Aorta (tissue), 5 donors: ENCODE measurements at places on chromosomes 3 and 15.

DNA sequence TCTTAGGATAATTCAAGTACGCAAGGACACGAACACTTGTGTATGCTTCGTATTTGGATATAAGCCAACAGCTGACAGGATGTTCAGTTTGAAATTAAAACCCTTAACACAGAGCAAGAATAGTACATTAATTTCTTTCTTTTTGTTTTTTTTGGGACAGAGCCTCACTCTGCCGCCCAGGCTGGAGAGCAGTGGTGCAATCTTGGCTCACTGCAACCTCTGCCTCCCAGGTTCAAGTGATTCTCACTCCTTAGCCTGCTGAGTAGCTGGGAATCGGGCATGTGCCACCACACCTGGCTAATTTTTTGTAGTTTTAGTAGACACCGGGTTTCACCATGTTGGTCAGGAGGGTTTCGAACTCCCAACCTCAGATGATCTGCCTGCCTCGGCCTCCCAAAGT is 32.4 kb downstream of the TOMM70 start:
- DNase-seq, result no peak

GRCh38 chr15:52114261-52115055 is 1.9 kb upstream of the BCL2L10 start:
- DNase-seq, result no peak

GRCh38 chr15:72146221-72146620 is 28.0 kb downstream of the SENP8 start:
- DNase-seq, result no peak

DNA sequence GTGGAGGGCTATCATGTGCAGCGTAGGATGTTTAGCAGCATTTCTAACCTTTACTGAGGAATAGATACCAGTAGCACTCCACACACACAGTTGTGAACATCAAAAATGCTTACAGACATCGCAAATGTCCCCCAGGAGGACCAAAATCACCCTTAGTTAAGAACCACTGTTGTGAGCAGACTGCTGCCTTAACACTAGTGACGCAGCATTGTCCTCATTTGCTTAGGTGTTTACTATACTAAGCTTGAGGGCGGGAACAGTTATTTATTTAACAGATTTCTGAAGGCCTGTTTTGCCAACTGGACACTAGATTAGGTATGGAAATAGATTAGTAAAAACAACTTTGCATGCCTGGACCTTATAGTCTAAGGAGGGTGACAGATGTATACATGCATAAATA is 2.3 kb downstream of the PPP2R3A start:
- no peak for DNase-seq

GRCh38 chr3:193813501-193813830 is 220.5 kb downstream of the OPA1 start:
- no peak for DNase-seq

GRCh38 chr3:34568766-34569165 is 770.3 kb downstream of the PDCD6IP start:
- no peak for DNase-seq

GRCh38 chr3:14890476-14890875 is 56.9 kb upstream of the NR2C2 start:
- DNase-seq, result no peak

DNA sequence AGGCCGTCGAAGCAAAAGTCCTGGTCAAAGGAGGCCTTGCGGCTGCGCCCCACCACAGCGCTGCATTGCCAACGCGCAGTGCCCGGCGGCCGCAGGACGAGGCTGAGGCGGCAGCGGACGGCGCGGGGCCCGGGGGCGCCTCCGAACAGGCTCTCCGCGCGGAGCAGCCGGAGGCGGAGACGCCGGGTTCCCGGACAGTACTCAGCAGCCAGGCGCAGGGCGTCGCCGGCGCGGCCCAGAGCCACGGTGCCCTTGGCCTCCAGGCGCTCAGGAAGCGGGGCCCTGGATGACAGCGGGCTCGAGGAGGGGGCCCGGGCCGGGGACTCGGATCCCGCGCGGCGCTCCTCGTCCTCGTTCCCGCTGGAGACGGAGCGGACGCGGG is 1.1 kb downstream of the C2CD4B start:
- DNase-seq, result no peak

DNA sequence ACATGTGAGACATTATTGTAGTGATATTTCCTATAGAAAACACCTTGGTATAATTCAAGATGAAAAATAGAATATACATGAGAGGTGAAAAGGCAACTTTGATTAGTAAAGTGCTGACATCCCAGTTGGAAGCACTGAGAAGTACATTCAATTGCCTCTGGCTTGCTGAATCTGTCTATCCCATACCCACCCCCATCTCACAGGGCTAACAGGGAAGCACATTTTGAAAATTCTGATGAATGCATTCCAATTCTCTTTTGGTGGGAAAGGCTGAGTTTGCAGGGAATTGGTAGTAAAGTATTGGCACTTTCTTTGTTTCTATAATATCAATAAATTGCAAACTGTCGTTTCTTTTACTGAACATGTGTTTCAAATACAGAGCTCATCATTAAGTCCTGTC is 122.9 kb downstream of the MBNL1 start:
- no peak for DNase-seq

DNA sequence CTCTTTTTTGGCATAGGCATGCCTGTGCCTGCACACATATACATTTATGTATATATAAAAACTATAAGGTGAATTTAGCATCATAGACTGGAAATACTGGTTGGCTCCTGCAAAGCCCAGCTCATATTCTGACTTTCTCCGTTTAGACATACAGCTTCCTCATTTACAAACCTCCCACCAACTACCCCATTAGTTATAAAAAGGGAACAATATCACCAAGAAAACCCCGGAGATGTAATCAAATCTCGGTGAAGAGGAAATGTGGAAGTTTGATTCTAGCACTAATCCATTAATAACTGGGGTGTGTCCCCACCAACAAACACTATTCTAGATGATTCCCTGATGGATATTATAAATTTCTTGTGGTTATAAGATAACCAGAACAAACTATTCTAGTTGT is 517.7 kb upstream of the TBL1XR1 start:
- DNase-seq, result no peak

GRCh38 chr15:61659566-61660190 is 400.6 kb downstream of the VPS13C start:
- DNase-seq, result no peak
